RWPE2 (cell line): ENCODE measurements at places on chromosomes 11 and 22.

DNA sequence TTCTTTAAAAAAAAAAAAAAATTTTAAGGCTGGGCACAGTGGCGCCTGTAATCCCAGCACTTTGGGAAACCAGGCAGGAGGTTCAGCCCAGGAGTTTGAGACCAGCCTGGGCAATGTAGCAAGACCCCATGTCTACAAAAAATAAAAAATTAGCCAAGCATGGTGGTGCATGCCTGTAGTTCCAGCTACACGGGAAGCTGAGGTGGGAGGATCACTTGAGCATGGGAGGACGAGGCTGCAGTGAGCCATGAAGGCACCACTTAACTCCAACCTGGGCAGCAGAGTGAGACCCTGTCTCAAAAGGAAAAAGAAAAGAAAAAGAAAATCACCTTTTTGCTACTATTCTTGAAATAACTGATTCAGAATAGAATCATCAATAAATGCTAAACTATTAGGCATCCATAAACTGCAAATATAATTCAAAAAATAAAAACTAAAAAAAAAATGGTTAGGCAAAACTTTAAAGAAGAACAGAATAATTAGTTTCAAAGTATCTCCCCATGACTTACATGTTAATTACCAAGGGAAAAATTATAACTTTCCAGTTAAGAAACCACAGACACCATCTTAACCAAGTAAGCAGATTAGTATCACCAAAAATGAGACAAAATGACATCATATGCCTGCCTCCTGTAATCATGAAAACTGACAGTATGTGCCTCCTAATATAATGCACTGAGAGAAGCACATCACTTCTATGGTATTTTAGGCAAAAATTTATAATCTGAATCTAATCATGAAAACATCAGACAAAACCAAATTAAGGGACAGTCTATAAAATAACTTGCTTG lies 63.6 kb downstream of the DENND5A start:
- no peak for DNase-seq

DNA sequence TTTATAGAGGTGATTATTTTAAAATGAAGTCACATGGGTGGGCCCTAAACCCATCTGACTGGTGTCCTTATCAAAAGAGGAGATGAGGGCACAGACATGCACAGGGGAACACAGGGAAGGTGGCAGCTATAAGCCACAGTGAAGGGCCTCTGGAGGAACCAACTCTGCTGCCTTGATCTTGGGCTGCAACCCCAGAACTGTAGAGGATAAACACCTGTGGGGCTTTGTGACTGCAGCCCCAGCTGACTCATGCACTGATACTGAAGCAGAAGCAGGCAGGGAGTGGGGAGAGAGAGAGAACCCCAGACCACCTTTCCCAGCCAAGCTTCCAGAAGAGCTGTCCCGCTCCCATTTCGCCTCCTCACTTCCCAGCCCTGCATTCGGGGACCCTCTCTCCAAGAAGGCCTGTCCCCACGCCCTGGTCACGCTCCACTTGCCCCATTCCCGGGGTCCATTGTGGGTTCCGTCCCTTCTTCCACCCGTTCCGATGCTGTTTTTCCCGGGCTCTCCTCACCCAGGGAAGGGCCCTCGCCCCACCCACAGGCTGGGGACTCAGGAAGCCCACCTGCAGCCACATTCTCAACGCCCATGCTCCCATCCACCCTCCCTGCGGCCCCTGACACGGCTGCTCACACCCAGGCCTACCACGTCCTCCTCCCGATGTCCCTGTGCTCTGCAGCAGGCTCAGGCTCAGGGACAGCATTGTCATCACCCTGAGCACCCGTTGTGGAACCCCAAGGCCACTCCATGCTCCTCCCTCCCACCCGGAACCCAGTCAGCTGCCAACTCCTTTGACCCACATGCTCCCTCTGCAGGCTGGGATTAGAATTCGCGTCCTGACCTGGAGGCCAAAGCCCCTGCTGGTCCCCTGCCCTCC lies 90.8 kb upstream of the SHANK2 start:
- no peak for DNase-seq

DNA sequence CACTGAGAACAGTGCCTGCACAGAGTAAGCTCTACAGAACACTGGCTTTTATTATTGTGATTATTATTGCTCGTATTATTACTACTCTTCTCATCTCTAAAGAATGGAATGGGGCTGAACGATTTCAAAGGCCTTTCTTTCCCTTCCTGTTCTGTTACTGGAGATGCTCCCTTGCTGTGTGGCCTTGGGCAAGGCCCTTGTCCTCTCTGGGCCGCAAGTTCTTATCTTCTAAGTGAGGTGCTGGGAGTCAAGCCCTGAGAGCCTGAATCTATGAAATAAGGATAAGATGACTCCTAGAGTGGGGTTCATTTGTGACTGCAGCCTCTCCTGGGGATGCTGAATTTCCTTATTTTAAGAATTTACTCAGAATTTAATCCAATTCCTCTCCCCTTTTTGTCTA lies 113.5 kb downstream of the FBXO7 start:
- DNase-seq: no peak

GRCh38 chr11:67302571-67303131 lies 679 bp upstream of the SSH3 start:
- DNase-seq: peak; percentile 77

DNA sequence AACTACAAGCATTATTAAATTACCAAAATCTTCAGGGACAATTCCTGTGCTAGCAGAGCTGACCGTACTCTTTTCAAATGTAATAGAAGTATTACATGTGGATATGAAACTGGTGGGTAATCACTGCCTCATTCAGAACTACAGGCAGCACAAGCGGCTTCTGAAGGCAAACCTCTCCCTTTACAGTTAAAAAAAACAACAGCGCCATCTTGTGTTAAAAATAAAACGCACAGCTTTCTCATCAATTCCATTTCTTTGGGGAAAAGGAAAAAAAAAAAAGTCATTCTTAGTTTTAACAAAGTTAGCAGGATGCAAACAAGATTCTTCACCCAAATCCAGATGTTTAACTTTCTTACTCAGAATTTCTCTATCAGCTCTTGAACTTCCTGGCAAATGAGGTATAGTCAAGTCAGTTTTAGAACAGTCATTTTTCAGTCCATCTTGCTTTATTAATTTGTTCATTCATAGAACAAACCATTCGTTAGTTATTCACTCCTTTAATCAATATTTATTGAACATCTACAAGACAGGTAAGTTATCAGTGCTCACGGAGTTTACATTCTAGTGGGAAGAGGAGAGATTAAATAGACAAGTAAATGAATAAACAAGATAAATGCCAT lies 331.8 kb upstream of the MPPED2 start:
- no peak for DNase-seq

GRCh38 chr11:80632691-80633090 lies 1191.9 kb upstream of the TENM4 start:
- DNase-seq: no peak

DNA sequence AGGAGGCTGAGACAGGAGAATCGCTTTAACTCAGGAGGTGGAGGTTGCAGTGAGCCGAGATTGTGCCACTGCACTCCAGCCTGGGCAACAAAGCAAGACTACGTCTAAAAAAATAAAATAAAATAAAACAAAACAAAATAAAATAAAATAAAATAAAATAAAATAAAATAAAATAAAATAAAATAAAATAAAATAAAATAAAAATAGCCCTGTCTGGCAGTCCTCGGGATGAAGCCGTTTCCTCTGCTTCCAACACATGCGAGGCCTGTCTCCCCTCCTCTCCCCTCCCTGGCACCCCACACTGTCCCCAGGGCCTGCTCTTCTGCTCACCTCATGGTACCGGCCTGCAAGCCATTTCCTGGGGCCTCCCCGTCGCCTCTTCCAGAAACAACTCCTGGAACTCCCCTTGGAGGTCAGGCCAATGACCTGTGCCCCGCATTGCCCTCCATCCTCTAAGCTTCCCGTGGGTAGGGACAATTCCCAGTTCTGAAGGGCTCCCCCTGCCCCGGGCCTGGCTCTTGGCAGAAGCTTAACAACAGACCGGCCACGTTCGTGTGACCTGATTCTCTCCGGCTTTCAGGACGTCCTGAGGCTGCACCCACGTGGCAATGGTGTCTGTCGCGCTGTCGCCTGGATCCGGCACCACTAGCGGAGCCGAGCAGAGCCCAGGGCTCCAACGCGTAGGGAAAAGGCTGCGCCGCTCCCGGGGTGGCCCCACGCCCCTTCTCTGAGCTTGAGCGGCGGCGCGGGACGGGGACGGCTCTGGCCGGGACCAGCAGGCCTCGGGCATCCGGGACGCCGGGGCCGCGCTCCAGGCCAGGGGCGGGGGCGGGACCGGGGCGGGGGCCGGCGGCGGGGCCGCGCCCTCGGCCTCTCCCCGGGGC lies 456 bp upstream of the PARVB start:
- no peak for DNase-seq

- peak; percentile 38 for DNase-seq
These were observed 150.2 kb downstream of the BRD1 start for GRCh38 chr22:49677495-49677889.

- DNase-seq: no peak
These were observed 445.7 kb downstream of the AASDHPPT start for GRCh38 chr11:106523171-106523570.

GRCh38 chr11:112537026-112537425 lies 276.4 kb upstream of the PLET1 start:
- DNase-seq: no peak

- DNase-seq: no peak
These were observed 29.1 kb upstream of the BIRC3 start for GRCh38 chr11:102287964-102288724.

GRCh38 chr22:25213221-25213620 lies 6.2 kb upstream of the CRYBB2 start:
- no peak for DNase-seq

- DNase-seq: no peak
These were observed 4.9 kb downstream of the TSKU start for GRCh38 chr11:76787911-76788596.

GRCh38 chr11:7611411-7611810 lies 61.9 kb downstream of the CYB5R2 start:
- no peak for DNase-seq

DNA sequence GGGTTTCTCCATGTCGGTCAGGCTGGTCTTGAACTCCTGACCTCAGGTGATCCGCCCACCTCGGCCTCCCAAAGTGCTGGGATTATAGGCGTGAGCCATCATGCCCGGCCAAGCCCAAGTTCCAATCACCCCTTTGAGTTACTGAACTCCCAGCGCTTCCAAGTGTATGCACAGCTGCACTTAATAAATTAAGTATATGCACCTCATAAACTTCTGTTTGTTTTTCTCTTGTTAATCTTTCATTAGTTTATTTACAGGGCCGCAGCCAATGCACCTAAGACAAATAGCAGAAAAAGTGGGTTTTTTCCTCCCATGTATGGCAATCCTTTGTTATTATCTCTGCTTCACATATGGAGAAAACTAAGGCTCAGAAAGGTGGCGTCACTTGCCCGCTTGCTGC lies 21.3 kb downstream of the SYN3 start:
- DNase-seq: no peak

DNA sequence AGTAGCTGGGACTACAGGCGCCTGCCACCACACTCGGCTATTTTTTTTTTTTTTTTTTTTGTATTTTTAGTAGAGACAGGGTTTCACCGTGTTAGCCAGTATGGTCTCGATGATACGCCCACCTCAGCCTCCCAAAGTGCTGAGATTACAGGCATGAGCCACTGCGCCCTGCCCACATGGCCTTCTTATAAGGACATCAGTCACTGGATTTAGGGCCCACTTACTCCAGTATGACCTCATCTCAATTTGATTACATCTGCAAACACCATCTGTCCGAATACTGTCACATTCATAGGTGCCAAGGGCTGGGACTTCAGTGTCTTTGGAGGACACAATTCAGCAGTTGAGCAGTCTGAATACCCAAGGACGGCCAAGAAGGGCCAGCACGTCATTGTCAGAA lies 8.2 kb upstream of the PRR5 start:
- no peak for DNase-seq

GRCh38 chr11:5938603-5938965 lies 3.5 kb upstream of the OR56A3 start:
- no peak for DNase-seq

- DNase-seq: no peak
These were observed 12.0 kb downstream of the BRSK2 start for GRCh38 chr11:1401656-1402221.

DNA sequence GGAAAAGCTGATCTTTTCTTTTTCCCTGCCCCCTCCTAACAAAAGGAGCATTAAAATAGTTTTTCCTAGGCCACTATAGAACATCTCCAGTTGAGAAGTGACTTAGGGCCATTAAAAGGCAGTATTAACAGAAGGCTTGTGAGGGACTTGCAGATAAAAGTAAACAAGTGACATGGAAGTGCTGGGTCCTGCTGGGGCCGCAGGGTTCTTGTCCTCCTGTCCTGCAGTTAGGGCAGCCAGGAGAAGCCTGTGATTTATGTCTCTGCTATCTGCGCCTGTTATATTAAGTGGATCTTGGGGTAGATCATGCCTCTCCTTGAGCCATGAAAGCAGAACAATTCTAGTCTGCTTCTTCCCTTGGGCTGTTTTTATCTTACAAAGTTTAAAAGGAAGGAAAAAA lies 271.4 kb upstream of the C11orf87 start:
- DNase-seq: no peak

DNA sequence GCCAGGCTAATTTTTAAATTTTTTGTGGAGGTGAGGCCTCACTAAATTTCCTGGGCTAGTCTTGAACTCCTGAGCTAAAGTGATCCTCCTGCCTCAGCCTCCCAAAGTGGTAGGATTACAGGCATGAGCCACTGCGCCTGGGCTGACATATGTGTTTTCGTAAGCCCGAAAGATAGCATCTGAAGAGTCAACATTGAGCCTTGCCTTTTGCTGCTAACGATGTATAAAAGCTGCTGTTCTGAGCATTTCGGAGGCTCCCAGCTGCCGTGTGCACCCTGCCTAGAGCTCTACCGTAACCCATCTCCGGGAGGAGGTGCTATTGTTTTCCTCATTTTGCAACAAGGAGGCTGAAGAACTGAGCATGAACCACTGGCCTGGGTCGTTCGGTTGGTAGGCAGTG lies 18.1 kb upstream of the PPP6R3 start:
- no peak for DNase-seq

GRCh38 chr22:20951932-20952380 lies 15.1 kb upstream of the AIFM3 start:
- no peak for DNase-seq

DNA sequence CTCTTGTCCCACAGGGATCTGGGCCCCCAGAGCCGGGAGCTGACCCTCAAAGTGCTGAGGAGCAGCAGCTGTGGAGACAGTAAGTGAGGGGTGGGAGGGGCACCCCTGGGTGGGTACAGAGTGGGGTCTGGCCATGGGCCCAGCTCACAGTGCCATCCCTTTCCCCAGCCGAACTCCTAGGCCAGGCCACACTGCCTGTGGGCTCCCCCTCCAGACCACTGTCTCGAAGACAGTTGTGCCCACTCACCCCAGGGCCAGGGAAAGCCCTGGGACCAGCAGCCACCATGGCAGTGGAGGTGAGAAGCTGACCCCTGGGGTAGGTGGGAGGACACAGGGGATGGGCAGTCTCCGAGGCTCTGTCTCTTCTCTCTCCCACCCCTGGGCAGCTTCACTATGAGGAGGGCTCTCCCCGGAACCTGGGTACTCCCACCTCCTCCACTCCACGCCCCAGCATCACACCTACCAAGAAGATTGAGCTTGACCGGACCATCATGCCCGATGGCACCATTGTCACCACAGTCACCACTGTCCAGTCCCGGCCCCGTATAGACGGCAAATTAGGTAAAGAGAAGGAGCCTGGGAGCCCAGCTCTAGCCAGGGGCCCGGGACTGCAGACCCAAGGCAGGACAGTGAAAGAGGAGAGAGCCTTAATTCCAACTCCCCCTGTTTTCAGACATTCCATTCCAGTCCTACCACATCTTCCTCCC lies 5.3 kb downstream of the C2CD2L start:
- no peak for DNase-seq

- DNase-seq: no peak
These were observed 212.5 kb downstream of the CTTN start for GRCh38 chr11:70610566-70611565.

- no peak for DNase-seq
These were observed 11.1 kb downstream of the TXN2 start for GRCh38 chr22:36470162-36470993.
